Tongue (tissue), 3 donors: ENCODE measurements at places on chromosomes 7 and 10. TPM values are rescaled to one million over a fixed set of nuclear protein-coding genes. Genes with fewer than 3 reads are reported as not detected.

GRCh38 chr7:25255611-25256332 lies 27.5 kb upstream of the NPVF start:
- DNase-seq, result peak; percentile 10

DNA sequence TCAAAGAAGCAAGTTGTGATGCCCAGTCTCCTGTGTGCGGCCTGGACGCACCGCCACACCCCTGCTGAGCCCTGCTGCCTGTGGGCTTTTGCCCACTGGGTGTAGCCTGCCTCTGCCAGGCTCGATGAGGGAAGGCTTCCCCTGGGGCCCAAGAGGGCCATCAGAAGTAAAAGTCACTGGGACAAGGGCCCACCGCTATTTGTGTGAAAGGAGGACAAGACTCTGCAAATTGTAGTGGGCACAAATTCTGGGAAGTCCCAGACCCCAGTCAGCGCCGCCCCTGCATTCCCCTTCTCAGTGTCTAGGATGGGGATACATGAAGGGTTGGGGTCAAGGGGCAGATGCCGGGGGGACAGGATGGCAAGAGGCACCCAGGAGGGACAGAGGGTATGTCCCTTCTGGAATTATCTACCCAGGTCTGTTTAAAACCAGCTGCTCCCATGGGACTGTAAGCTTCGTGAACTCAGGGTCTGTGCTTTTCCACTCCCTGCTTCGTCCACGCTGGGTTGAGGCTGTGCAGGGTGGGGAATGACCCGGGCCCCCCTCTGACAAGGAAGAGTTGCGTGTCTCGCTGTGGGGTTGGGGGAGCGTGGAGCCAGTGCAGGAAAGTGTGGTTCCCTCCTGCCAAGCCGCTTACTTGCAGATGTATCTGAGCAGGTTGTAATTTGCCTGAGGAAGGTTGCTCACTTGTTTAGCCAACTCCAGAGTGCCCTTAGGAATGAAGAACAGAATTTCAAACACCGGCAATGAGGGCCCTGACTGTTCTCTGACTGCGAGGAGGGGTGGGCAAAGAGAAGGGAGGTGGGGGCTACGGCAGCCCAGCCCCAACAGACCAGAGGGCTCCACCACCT lies 147.2 kb downstream of the MAPK8 start:
- no peak for DNase-seq

DNA sequence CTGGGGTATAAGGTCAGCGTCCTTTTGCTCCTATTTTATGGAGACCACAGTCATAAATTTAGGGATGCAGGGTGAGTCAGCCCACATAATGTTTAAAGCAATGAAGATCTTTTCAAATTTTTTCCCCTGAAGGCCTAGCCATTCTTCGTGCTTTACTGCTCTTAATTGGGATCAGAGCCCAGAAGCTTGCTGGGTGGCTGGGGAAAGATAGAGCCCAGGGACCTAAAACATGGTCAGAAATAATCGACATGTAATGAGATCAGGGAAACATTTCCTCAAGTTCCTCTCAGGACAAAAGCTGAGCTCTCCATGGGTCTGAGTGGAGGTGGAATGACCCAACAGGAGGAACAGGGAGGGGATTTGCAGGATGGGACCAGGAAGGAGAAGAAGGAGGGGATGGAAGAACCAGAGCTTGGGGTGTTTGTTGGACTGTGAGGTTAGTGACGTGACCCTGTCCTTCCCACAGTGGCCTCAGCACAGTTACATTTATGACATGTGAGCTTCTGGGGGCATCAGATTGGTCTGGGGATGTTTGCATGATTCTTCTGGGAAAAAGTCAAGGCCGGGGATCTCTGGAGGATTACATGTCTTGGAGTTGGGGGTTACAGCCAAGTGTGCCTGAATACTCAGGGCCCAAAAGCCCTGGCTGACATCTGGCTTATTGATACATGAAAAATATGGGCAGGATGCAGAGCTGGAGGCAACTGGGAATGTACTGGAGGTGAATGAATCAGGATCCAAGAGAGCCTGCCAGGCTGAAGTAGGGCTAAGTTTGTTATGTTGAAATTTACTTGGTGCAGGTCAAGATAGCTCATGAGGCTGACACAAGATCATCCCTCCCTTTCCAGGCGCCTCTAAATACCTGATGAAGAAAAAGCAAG lies 477.9 kb downstream of the RPS24 start:
- DNase-seq, result no peak

TACR2 gene
- not detected for total RNA-seq

SHTN1 gene
- total RNA-seq, result 6.4 TPM

DNA sequence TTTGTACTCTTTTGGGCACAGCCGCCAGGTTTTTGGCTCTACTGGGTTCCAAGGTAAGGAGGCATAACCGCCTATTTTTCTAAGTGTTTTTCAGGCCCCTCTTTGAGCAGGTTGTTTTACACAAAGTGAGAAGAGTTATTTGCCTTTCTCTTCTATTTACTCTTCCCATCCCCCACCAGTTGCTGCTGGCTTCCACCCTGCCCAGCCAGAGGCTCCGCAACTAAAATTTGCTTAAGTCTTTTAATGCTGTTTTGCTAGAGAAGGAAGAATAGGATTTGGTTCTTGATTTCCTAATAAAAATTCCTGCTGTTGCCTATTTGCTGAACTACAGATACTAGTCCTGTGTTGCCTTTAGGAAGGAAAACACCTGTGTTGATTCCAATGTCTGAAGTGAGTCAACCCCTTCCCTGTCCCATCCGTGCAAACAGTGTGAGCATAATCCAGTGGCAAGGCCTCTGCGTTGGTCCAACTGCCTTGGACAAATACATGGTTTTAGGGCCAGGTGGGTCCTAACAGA lies 1.9 kb downstream of the PLA2G12B start:
- DNase-seq, result no peak

GRCh38 chr7:132105096-132105495 lies 471.2 kb downstream of the PLXNA4 start:
- no peak for DNase-seq

DNA sequence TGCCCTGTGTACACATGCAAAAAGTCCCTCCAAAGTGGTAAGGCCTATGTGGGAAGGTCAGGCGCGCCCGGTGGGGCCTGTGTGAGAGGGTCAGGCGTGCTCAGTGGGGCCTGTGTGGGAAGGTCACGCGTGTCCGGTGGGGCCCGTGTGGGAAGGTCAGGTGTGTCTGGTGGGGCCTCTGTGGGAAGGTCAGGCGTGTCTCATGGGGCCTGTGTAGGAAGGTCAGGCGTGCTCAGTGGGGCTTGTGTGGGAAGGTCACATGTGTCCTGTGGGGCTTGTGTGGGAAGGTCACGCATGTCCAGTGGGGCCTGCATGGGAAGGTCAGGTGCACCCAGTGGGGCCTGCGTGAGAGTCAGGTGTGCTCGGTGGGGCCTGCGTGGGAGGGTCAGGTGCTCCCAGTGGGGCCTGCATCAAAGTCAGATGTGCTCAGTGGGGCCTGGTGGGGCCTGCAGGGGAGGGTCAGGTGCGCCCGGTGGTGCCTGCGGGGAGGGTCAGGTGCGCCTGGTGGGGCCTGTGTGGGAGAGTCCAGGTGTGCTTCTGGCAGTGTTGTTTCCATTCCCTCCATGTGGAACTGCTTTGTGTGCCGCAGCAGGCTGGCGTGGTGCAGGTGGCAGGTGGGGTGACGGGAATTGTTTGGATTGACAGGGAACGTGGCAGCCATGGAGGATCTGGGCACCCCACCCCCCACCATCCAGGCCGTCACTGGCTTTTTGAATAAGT lies 15.4 kb downstream of the LRRC27 start:
- DNase-seq, result no peak

GRCh38 chr7:12257582-12257981 lies 46.5 kb downstream of the TMEM106B start:
- DNase-seq, result peak; percentile 2

GRCh38 chr7:75819711-75820110 lies 6.1 kb upstream of the CCL24 start:
- DNase-seq, result no peak

GRCh38 chr10:99765672-99766301 lies 16.7 kb upstream of the ABCC2 start:
- no peak for DNase-seq

DNA sequence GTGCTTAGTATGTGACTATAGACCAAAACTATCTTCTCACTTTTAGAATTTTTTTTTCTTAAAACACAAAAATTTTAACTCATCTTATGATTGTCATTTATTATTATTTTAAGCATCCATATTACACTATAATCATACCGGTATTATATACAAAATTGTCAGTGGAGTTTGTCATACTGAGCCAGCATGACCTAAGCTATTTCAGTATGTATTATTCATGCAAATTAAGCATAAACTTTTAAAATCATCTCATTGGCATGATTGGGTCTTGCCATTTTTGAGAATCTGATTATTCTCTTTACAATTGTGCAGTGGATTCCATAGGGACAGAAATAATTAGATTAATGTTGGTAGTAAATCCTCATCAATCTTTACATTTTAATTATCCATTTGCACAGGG lies 46.2 kb upstream of the STMP1 start:
- no peak for DNase-seq

STRIP2 gene
- total RNA-seq, result 16.8 TPM

DGKI gene
- 5.6 TPM for total RNA-seq

DNA sequence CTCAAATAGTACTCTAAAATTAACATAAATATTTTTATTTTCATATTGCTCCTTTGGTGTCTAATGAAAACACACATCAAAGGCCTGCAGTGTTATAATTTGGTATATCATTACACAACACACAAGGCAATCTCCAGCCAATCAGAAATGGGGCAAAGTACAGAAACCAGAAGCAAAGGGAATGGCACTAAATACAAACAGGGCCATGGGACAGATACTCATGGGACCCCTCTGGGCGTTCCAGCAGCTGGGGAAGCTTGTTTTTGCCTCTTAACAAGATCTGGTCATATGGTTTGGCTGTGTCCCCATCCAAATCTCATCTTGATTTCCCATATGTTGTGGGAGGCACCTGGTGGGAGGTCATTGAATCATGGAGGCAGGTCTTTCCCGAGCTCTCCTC lies 551.8 kb upstream of the NRP1 start:
- DNase-seq, result no peak

DNA sequence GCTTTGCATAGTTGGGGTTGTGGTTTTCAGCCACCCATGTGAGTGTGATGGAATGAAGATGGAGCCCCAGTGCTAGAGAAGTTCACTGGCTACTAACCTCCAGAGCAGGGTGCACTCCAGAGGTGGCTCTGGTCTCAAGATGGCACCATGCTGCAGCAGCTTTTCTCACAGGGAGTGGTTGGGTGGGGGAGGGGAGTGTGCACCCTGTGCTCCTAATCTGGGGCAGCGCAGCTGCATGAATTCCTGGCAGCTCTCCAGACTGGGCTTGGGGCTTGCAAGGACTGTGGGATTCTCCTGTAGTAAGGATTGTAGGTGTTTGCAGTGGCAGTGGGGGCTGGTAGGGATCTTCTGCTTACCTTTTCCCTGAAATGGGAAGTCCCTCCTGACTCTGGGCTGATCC lies 23.7 kb downstream of the PHTF2 start:
- DNase-seq, result no peak

GRCh38 chr10:66095610-66096009 lies 830.2 kb upstream of the LRRTM3 start:
- peak; percentile 3 for DNase-seq

GRCh38 chr10:22003964-22004281 lies 393 bp upstream of the DNAJC1 start:
- no peak for DNase-seq

RBM33 gene
- 50.0 TPM for total RNA-seq

SYT15 gene
- 1.1 TPM for total RNA-seq

- no peak for DNase-seq
These were observed 22.2 kb downstream of the PARD3 start for GRCh38 chr10:34792881-34793280.

DNA sequence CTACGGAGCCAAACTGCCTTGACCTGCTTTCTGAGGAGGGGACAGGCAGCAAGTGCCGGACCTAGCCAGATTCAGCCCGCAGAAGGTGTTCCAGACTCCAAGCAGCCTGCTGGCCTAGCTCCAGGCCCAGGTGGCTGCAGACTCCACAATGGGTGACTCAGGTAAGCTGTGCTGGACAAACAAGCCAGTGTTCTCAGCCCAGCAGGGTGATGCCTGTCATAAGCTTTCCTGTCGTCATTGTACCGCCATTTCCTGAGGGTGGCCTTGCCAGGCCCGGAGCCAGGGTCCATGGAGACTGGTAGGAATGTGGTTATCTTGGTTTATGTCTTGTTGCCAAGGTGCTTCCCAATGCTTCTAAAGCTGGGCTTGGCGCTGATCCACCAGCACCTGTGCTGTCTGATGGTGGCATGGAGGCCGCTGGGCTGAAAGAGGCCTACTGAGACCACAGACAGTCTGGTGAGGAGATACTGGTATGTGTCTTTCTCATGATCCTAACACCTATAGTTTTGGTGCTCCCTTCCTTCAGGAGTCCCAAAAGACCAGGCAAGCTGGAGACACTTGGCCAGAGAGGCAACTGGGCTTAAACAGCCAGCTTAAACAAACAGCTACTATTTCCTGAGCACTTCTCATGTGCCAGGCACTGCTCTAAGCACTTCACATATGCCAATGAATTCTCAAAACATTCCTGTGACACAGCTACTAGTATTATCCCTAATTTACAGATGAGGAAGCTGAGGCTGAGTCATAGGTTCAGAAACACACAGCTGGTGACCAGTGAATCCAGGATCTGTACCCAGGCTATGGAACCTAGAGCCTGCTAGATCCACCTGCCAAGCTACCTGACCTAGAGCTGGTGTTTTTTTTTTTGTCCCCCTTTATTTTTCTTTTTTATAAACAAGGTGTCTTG lies 42.0 kb downstream of the ZC3HC1 start:
- peak; percentile 23 for DNase-seq

DNA sequence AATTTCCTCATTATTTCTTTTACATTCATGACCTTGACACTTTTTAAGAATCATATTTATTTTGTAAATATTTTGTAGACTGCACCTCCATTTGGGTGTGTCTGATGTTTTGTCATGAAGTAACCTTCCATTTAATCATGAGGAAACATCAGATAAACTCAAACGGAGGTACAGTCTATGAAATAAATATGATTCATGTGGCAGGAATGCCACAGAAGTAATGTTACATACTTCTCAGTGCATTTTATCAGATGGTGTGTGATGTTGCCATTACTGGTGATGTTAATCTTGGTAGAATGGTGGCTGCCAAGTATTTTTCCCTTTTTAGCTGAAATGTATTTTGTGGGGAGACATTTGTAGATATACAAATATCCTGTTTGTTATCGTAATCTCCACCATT lies 64.9 kb downstream of the ZNF37A start:
- DNase-seq, result no peak

DNA sequence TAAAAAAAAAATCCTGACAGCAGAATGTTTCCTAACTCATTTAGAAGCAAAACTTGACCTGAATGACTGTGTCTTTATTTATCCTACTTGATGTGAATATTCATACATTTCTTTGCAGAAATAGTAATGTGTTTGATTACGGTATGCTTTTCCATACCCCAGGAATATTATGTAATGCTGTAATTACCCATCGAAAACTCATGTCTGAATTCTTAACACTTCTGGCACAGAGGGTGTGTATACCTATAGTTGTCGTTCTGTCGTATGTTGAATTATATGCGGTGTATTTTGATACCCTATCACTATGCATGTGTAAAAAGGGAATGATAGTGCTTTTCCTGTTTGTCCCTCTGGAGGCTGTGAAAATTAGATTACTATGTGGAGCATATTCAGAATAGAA lies 26.6 kb downstream of the SDK1 start:
- DNase-seq, result no peak
